Aortic smooth muscle cell (primary cell): ENCODE measurements at places on chromosomes 4 and X. TPM values are rescaled to one million over a fixed set of nuclear protein-coding genes. Genes with fewer than 3 reads are reported as not detected.

Gene DCAF12L1
- not detected in 2 replicates for total RNA-seq

Gene FGA
- total RNA-seq: not detected in 2 replicates

Gene DCTD
- total RNA-seq: 97.4 and 100 TPM in 2 replicates

Gene PRKG2
- total RNA-seq: 0.56 and 0.79 TPM in 2 replicates

Gene NCAPG
- total RNA-seq: 16.3 and 27.2 TPM in 2 replicates

Gene TBC1D19
- total RNA-seq: 30.8 and 61.4 TPM in 2 replicates

Gene MAGEB2
- total RNA-seq: not detected in 2 replicates

Gene GLRA2
- total RNA-seq: not detected in 2 replicates

Gene TAB3
- 5.0 and 7.2 TPM in 2 replicates for total RNA-seq

Gene RBM47
- 0.25 and 0.40 TPM in 2 replicates for total RNA-seq

Gene PFKFB1
- total RNA-seq: 0.19 TPM in 1 of 2 replicates, not detected in the other

Gene NIPAL1
- 0.13 and 0.25 TPM in 2 replicates for total RNA-seq

Gene ZCCHC18
- 0.12 and 0.26 TPM in 2 replicates for total RNA-seq

Gene FREM3
- total RNA-seq: 0.40 and 0.44 TPM in 2 replicates

Gene CDX4
- not detected in 2 replicates for total RNA-seq

Gene LAP3
- 119 and 135 TPM in 2 replicates for total RNA-seq

Gene EMCN
- total RNA-seq: 3.7 and 7.6 TPM in 2 replicates

Gene TRIM61
- total RNA-seq: 0.92 and 1.4 TPM in 2 replicates

Gene DCAF8L2
- total RNA-seq: 0.13 TPM in 1 of 2 replicates, not detected in the other

Gene SUPT20HL2
- total RNA-seq: not detected in 2 replicates

Gene CLCN5
- total RNA-seq: 13.7 and 14.1 TPM in 2 replicates

Gene MAGEB3
- total RNA-seq: not detected in 2 replicates
